Urinary bladder (tissue), 4 donors: ENCODE measurements at places on chromosomes 4 and X. TPM values are rescaled to one million over a fixed set of nuclear protein-coding genes. Genes with fewer than 3 reads are reported as not detected.

DNA sequence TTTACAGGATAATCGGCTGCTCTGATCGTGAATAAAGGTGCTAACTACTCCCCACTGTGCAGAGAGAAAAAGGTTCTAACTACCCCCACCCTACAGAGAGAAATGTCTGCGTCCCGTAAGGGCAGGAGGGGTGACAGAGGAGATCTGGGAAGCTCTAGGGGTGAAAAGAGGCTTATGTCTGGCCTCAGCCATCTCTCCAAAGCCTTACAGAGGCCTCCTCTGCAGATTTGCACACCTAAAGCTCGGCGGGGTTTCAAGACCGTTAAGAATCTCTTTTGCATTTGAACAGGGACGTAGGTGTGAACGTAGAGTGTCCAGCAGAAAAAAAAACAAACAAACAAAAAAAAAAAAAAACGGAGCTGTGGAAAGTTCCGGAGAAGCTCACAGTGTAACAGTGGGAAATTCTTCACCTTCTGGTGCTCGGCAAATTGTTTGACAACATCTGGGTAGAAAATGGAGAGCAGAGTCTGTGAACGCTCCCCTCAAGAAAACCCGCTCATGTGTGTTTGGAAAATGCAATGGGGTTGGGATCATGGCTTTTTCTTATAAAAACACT lies 161.0 kb downstream of the SHOX start:
- no peak for DNase-seq

- DNase-seq, result no peak
These were observed 15.2 kb downstream of the HSD17B11 start for GRCh38 chr4:87375719-87376291.

The NAP1L2 gene
- 7.2 TPM for total RNA-seq

GRCh38 chr4:93299118-93299517 lies 529.4 kb upstream of the ATOH1 start:
- DNase-seq, result no peak

GRCh38 chrX:29561417-29561816 lies 653.9 kb upstream of the MAGEB2 start:
- no peak for DNase-seq

The MAGEB2 gene
- not detected for total RNA-seq

DNA sequence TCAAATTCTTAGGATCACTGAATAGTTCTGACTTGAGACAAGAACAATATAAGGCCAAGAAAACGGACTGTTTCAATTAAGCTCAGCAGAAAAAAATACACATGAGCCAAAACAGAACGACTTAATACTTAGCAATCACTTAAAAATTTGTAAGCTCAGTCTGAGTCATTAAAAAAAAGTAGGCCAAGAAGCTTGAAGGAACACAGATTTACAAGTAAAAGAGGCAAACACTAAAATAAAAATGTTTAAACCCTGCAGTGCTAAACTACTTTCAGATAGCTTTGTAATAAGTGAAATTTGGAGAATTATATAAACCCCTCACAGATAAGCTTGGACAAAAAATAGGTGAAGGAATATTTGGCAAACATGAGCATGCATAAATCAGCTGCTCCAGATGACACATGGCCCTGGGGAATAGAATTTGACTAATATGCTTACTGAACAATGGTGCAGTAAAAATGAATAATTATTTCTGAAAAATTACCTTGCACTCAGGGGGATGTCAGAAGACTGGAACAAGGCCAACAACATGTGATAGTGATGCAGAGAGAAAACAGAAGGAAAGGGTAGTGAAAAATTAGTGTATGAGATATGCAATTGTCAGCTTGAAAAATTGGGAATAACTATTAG lies 49.6 kb downstream of the LNX1 start:
- peak; percentile 37 for DNase-seq

The PNMA3 gene
- total RNA-seq, result 0.42 TPM
